ENCODE measurements at places on chromosomes 3 and 15.

DNA sequence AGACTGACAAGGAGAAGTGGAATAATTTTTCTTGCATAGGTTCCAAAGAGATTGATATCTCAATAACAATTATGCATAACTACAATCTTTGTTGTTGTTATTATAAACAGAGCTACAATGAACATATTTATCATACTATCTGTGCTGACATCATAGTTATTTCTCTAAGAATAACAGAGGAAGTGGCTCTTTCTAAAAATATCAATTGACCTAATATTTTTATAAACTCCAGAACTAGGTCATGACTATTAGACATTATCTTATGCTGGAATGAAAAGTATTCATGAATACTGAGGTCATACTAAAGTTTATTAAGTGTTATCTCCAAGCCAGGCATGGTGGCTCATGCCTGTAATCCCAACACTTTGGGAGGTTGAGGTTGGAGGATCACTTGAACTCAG lies 114.1 kb downstream of the DCLK3 start:
- no peak for DNase-seq

DNA sequence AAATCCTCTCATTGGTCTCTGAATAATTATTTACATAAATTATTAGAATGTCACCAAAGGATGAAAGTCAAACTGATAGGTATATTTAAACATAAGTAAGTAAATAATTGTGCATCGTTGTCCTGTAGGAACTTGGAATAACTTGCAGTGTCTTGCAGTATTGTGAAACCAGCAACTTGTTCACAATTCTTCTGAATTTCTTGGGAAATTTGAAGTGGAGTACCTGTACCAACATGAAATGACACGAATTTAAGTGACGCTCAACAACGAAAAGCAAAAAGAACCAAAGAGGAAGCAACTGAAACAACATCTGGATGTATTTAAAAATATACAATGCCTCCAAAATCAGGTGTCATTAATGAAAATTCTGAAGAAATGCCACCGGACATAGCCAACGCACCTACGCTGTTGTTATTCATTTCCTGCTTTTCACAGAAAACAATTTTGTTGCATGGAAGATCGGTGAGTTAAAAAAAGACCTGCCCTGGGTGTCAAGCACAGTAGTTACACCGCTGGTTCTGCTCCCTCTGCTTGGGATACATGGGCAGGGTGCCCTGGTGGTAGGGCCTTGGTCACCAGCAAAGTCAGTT lies 112.5 kb downstream of the RPLP1 start:
- no peak for DNase-seq

DNA sequence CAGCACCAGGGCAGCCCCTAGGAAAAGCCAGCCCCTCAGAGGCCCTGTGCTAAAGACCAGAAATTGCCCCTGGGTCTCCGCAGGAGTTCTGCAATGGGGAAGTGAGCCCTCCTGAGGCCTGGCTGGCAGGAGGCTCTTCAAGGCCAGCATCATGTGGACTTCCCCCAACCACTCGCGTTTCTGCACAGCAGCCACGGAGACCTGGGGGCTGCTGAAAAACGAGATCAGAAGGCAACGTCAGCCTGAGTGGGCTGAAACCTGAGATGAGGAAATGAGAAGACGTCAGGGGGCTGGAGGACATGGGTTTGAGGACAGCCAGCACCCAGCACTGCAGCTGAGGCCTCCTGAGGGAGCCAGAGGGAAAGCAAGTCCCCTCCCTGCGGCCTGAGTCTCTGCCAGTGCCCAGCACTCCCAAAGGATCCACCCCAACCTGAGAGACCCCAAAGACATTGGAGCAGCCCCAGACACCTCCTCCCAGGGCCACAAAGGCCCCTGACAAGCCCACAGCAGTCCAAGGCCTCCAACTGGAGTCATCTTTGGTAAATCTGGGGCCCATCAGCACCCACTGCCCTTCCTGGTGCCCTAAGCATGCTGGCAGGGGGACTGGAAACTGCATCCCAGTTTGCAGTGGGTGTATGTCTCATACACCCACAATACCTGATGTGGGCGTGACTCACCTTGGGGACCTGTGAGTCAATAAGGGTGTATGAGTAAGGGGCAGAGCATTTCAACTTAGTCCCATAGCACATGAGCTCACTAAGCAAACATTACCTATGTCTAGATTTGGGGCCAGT lies 29.2 kb upstream of the CYP11A1 start:
- no peak for DNase-seq

DNA sequence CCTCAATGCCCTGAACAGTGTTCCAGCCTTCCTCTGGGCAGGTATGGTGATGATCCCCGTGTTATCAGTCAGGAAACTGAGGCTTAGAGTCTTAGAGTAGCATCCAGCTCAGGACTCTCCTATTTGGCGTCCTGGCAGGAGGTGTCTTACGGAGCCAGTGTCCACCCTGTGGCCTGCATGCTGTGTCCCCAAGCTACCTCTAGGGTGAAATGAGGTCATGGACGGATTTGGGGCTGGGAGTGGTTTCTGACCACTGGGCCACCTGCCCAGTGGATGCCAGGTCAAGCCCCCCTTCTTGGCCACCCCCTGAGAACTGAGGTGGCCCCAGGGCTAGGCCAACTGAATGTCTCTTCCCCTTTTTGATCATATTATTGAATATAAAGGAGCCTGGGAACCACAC lies 27.2 kb upstream of the SLC6A6 start:
- no peak for DNase-seq

- DNase-seq, result no peak
These were observed at the start of gene ATP13A5 for GRCh38 chr3:193378706-193379105. Gene ATP13A5 (minus strand): TSS chr3:193378753. CDS start chr3:193378725, 28 bp downstream.

DNA sequence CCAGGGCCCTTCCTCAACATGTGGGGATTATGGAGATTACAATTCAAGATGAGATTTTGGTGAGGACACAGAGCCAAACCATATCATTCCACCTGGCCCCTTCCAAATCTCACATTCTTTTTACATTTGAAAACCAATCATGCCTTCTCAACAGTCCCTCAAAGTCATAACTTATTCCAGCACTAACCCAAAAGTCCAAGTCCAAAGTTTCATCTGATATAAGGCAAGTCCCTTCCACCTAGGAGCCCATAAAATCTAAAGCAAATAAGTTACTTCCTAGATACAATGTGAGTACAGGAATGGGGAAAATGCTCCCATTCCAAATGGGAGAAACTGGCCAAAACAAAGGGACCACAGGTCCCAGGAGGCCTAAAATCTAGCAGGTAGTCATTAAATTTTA lies 309.5 kb upstream of the SLITRK3 start:
- DNase-seq, result no peak

- DNase-seq, result no peak
These were observed 7.2 kb upstream of the STIMATE start for GRCh38 chr3:52904552-52904951.

- no peak for DNase-seq
These were observed 105.1 kb downstream of the ZMAT3 start for GRCh38 chr3:178966299-178967176.

DNA sequence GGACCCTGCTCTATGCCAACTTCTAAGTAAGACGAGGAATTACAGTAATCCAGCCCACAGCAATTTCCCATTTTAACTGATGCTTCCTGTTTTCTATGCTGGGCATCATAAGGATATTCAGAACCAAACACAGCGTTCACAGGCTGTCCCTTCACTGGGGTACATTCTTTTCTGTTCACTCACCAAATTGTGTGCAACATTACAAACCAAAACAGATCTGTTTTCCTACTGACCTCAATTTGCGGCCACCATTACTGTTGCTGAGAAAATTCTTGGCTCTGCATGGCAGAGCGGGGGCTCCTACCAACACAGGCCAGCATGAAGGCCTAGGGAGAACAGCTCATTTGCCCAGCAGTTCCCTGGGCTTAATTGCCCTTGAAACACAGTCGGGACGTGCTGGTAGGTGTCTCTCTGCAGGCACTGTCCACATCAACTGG lies 76.5 kb downstream of the MYO1E start:
- no peak for DNase-seq

GRCh38 chr15:95975212-95975611 lies 355.3 kb upstream of the NR2F2 start:
- DNase-seq, result no peak

DNA sequence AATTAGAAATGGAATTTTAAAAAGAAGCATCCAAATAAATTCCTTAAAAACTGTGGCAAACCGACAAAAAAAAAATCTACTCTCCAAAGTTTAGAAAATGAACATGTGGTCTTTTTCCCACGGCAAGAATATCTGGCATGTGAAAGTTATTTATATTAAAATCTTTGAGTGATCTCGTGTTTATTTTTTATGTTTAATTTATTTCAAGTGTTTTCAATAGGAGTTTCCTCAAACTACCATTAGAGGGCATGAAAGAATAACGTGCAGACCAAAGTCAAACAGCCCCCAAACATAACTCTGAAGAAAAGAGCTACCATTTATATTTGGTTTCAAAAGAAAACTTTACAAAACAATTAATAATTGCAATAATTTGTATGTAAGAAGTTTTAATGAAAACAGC lies 286.4 kb downstream of the ZIC4 start:
- no peak for DNase-seq

DNA sequence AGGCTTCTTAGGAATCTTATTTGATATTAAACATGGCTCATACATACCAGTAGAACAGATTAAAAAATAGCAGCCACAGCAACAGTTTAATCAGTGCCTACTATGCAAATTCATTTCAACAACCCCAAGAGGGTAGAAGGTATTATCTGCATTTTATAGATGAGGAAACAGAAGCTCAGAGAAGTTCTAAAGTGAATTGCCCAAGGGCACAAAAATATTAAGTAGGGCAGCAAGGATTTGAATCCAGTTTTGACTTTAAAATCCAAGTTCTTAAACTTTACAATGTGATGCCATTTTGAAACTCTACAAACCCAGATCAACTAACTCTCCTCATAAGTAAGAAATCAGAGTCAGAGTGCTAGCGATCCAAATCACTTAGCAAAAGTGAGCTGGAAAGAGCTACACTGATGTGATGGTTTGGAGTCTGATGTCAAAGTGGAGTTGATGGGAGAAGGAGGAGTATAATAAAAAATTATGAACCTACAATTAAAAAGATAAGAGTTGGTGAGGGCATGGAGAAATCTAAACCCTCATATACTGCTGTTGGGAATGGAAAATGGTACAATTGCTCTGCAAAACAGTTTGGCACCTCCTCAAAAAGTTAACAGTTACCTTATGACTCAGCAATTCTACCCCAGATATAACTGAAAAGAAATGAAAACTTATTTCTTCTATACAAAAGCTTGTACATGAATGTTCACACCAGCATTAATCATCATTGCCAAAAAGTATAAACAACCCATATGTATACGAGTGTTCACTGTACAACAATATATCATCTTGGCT lies 51.0 kb upstream of the PLXND1 start:
- no peak for DNase-seq

- DNase-seq, result no peak
These were observed 273.2 kb downstream of the MECOM start for GRCh38 chr3:169390271-169390670.

DNA sequence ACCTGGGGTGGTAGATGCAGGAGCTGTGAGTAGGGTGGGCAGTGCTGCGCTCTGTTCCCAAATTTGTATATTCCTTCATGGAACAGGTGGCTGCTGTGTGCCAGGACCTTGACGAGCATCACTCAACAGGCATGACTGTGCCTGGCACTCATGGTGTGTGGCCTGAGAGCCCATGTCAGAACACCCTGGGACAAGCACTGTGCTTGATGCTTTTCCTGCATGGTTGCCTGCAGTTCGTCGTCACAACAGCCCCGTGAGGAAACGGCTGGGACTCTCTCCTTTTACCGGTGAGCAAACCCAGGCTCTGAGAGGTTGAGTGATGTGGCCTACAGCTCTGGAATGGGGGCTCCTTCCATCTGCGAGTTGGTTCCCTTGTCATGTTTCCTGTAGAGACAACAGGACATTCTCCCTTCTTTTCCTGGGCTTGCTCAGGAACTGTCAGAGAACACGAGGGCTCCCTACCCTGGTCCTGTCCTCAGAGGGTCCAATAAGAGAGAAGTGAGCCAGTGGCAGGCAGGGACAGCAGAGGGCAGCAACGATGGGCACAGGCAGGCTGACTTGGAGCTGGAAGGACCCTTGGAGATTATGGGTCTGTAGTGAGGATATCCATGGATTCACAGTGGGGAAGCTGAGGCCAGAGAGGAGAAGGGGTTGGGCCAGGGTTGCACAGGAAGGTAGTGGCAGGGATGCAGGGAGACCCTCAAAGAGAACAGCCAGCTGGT lies 37.4 kb downstream of the PRKCD start:
- no peak for DNase-seq

GRCh38 chr3:99330924-99331532 lies 307.4 kb upstream of the COL8A1 start:
- no peak for DNase-seq

DNA sequence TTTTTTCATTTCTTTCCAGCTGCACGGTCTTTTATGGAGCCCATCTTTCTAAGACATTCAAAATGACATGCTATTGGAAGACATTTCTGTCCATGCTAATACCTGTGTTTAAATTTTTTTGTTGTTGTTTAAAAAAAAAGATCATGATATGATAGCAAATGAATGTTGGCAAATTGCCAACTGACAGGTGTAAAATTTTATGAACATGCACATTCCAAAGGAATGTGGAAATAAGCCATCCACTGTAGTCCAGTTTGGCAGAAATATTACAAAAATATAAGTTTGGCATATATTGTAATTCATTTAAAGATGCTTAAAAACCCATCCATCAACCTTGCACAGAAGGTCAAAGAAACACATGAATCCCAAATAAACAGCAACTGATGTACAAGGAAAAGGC lies 75.6 kb upstream of the WNT5A start:
- no peak for DNase-seq

GRCh38 chr3:139529662-139530061 lies 9.9 kb downstream of the RBP1 start:
- no peak for DNase-seq

GRCh38 chr15:63752075-63752684 lies 81.6 kb downstream of the HERC1 start:
- DNase-seq, result no peak

GRCh38 chr3:21017115-21017852 lies 733.7 kb downstream of the ZNF385D start:
- DNase-seq, result no peak

- no peak for DNase-seq
These were observed 6.9 kb upstream of the PTX3 start for GRCh38 chr3:157429708-157430107.

DNA sequence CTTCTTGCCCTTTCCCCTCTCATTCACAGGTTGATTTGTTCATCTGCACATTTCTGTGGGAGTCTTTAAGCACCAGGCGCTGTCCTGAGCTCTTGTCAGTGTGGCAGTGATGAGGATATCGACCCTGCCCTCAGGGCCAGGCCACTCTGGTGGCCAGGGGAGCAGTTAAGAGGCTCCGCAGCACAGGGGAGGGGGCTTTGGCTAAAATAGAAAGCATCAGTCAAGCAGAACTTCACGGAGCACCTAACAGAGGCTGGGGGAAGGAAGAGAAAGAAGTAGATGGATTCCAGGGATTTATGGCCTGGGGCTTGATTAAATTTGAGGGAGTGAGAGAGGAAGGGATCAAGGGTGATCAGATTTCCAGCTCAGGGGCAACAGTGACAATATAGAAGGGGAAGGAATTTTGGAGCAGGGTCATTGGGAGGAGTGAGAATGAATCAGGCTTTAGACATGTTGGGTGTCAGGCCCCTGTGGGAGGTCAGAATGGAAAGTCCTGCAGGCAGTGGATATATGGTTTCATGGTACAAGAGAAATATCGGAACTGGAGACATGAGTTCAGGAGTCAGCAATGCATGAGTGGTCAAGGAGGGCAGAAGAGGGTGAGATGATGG lies 73.0 kb upstream of the GLCE start:
- DNase-seq, result no peak

- DNase-seq, result no peak
These were observed 499.9 kb upstream of the LMCD1 start for GRCh38 chr3:8001712-8002111.

All from stimulated activated CD8-positive, alpha-beta memory T cell treated with anti-CD3 and anti-CD28 coated beads, Interleukin-7, amount 100 ng/mL, for 1 hour (primary cell).